ENCODE measurements at places on chromosomes 12 and 14.

- no peak for DNase-seq
These were observed 54.7 kb downstream of the PPM1A start for GRCh38 chr14:60303745-60304144.

DNA sequence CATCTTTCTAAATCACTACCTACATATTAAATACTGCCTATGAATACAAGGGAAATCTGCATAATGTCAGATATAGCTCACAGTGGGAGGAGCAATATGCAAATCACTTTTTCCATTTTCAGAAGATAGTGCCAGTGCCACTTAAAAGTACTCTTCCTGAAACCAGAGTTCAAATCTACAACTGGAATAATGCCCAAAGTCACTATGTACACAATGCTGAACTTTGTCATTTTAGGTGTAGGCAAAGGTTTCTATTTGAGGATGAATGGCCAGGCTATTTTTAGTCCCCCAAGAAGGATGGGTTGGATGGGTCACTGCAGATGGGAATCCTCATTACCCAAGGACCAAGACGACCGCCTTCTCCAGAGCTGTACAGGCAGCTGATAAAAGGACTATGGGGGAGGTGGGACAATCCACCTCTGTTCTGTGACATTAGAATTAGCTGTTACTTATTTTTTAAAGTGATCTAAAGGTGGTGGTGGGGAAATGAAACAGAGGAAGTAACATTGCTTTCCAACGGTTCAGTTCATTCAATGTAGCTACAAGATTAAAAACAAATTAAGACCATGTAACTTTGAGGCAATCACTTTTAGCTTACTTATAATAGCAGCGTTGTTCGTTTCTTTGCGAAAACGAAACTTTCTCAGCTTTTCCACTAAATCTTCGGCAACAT, 5.6 kb downstream of the GMFB start:
- DNase-seq: no peak

- DNase-seq: no peak
These were observed 9.2 kb downstream of the NID2 start for GRCh38 chr14:52059649-52060048.

GRCh38 chr14:46661728-46662127, 10.1 kb upstream of the RPL10L start:
- no peak for DNase-seq

DNA sequence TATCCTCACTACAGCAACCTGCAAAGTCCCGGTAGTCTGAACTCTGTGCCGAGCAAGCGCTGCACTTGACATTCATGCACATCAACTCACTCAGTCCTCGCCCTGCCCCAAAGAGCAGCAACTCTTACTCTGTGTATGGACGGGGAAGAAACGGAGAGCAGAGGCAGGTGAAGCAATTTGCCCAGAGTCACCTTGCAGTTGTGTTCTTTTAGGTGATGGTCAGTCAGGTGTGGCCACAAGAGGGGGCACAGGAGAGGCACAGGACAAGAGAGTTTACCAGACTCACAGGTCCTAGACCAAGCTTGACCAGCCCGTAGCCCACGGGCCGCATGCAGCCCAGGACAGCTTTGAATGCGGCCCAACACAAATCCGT, 39.1 kb downstream of the TSPAN11 start:
- no peak for DNase-seq

- DNase-seq: peak; percentile 66
These were observed 3.6 kb upstream of the MORN3 start for GRCh38 chr12:121673013-121673511.

DNA sequence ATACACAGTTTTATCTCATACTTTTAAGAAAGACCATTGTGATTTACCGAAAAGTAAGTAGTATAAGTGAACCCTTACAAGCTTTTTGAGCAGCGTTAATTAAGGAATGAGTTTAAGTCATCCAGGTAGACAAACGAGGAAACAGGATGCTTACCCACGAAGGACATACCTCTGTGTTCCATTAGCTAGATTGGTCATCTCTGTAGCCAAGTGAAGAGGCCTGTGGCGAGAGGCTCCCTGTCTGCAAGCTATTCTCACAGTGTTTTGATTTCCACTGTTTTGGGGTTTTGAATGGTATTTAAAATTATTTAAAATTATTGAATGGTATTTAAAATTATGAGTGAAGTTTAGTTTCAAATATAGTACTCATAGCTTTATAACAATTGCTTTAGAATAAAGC, 342.1 kb upstream of the RGS6 start:
- DNase-seq: no peak

- no peak for DNase-seq
These were observed 66.7 kb downstream of the CCER1 start for GRCh38 chr12:90888316-90888715.

DNA sequence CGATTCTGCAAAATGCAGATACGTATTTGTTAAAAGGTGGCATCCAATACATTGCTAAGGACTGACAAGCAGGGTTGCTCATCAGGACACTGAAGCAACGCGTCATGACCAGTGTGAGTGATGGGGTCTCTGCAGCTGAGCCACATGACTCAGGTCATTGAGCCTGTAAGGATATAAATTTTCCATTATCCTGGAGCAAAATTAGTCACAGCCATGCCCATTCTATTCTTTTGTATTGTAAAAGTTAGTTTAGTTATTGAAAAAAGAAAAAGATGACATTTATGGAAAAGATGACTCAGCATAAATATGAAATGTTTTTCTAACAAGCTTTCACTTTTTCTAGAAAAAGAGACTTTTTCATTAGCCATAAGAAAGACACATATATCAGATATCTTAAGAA, 268.0 kb upstream of the TMEM132C start:
- no peak for DNase-seq

- no peak for DNase-seq
These were observed 41.6 kb downstream of the RHOJ start for GRCh38 chr14:63245893-63246292.

DNA sequence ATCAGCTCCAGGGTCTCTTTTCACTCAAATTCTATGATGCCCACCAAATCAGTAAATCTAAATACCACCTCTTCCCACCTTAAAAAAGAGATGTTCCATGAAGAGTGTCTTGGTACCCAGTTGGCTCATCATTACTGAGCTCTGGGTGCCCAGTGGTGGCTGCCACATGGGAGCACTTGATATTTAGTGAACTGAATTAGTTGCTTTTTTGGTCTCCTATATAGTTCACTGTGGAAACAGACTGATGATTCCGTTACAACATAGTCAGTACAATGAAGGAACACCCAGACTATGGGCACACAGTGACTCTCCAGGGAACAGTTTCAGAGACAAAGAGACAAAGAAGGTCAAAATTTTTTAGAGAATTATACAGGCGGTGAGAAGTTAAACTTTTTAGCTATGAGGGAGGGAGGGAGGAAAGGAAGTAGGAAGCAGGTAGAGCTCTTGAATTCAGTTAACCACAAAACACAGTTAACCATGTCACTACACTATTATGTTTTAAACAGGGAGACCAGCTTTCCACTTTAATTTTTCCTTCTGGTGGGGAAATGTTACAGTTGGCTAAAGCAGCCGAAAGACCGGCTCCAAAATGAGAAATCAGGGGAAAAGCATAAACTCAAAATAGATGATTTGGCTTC, 14.6 kb upstream of the YY1 start:
- no peak for DNase-seq

DNA sequence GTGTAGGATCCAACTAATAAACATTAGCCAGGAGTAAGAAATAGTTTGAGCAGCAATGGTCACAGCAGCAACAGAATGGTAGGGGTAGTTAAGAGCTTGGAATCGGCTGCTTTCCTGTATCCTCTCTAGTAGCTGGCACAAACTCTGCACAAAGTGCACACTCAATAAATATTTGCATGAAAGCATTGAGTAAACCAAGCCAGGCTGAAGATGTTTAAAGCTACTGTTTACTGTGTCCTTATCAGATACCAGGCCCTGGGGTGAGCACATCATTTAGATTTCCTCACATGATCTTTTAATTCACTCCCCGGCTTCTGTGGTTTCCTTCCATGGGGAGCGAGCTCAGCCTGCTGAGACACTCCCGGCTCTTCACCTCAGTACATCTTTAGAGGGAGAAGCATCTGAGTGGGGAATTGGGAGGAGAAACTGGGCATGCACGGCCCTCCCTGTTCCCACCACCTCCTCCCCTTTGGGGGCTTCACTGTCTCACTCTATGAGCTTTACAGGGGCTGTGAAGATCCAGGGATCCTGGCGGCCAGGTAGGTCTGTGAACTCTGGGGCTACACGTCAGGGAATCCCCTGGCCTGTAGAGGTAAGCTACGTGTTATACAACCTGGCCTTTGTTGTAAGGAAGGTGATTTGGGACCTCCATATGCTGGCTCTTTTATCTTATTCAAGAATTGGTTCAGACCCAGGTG, 107.2 kb upstream of the VASH1 start:
- DNase-seq: no peak

DNA sequence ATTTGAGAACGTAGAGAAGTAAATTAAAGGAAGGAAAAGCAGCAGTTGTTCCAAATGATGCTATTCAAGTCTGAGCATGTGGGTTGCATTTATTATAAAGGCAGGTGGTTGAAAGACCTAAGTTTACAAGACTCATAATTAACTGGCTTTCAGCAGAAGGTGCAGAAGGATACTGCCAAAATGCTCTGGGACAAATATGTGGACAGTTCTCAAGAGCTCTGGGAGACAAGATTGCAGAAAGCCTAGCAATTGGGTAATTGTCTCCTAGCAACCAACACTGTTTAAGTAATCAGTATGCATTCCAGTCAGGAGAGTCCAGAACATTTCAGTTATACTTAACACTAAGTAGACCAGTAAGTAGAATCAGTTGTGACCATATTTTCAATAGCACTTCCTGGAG, 131.5 kb downstream of the GPR135 start:
- DNase-seq: no peak

GRCh38 chr12:106704081-106704480, 70.4 kb upstream of the RIC8B start:
- DNase-seq: no peak

DNA sequence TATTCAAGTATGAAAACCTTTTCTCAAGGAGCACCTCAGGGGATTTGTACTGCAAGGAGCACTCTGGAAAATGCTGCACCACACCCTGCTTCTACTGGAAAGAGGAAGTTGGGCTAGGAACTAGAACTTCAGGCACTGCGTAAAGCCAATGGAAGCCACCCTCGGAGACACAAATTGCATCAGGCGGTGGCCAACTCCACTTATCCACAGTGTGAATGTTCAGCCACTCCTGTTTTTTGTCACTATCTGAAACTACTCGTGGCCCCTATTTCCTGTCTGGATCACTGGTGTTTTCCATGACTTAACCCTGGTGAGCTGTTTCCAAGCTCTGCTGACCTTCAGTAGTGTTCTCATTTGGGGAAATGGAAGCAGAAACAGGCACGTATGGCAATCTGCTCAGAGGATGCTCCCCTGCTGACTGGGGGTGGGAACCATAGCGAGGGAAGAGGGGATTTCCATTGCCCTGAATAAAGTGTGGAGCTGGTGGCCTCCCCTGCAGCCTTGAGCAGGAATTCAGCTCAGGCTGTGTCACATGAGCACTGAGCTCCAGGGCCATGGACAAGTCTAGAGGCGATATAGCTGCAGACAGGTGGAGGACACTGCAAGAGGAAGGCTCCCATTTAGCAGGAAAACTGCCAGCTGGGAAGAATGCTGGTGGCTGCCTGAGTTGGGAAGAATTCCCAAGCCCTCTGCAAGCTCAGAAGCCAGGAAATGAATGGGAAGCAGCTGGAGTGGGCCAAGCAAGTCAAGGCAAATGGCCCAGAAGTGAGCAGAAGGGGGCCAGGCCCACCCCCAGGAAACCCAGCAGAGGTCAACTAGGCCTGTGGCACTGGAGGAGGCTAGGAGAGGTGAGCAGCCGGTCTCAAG, 50.5 kb upstream of the RAP1B start:
- DNase-seq: no peak

DNA sequence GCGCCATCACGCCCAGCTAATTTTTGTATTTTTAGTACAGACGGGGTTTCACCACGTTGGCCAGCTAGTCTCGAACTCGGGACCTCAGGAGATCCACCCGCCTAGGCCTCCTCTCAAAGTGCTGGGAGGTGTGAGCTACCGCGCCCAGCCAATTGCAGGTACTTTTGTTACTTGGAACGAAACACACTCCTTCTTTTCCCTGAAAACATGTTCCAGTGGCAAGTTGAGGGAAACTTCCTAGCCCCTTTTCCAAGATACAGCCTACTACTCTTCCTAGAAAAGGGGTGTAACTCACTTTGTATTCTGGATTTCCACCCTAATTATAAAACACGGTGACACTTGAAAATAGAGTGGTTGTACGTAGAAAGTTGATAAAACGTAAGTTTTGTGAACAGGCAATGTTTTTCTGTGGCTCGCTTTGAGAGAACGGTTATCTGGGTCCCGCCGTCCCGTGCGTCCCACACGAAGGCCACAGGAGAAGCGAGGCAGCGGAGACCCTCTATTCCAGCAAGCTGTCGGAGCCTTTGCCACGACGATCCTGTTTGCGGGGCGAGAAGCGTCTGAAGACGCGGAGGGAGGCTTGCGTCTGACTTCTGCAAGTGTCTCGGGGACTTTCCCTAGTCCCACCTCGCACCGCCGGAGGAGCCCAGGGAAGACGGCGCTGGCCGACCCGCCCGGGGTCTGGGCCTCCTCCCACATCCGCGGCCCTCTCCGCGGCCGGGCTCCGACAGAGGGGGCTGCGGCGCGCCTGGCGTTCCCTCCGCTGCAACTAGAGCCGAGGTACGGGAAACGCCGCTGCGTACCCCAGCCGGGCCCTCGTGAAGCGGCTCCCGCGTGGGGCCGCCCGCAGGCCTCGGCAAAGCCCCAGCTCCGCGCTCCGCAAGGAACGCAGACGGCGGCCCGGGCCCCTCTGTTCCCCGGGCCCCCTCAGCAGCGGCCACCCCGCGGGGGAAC, 745 bp downstream of the CDCA4 start:
- DNase-seq: no peak

- DNase-seq: no peak
These were observed 5.4 kb downstream of the HSPB8 start for GRCh38 chr12:119183942-119184695.

DNA sequence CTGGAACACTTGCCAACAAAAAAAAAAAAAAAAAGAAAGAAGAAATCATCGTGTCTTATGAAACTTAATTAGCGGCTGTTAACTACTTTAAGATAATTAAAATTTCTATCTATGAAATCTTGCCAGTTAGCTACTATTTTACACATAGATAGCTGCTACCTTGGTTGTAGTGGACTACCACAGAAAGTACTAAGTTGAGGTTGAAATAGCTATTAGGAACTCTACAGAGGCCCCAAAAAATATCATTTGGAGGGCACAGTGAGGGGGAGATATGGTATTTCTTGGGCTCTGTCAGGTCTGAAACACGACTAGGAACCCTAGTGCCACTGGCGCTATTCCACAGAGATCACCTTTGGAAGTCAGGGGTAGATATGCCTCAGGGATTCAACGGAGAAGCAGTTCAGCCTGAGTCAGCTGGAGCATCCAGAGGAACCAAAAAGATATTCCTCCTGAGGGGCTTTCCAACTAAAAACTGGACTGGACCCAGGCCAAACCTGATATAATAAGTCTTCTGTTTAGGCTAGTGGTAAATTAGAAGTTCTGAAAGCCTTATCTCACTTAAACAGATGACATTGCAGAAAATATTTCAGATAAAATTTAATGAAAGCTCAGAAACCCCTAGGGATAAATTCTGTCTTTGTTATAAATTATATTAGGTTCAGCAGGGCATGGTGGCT, 126.1 kb downstream of the EPS8 start:
- peak; percentile 21 for DNase-seq

- DNase-seq: no peak
These were observed 238.9 kb upstream of the MIS18BP1 start for GRCh38 chr14:45491914-45492313.

- no peak for DNase-seq
These were observed 44.9 kb upstream of the STRAP start for GRCh38 chr12:15837141-15837790.
